ENCODE measurements at places on chromosomes 4 and X.

GRCh38 chr4:88014386-88014905 lies 7.0 kb downstream of the PKD2 start:
- no peak for DNase-seq

GRCh38 chrX:73577361-73577760 lies 14.4 kb downstream of the CHIC1 start:
- no peak for DNase-seq

DNA sequence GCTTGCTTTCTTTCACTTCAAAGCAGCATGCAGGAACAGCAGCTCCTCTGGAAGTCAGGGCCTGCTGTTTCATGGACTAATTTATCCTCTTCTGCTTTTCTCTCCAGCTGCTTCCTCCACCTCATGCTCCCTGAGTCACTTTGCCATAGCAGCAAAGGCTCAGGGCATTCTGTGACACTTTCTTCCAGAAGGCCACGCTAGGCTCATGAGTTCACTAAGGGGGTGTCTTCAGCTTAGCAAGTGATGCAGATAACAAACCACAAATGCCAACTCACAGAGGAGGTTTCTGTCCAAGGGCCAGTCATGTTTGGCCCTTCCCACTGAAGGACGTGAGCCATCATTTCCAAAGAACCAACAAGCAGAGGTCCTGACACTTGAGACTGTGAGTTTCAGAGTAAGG lies 200.2 kb downstream of the ADGRA3 start:
- DNase-seq: no peak

- no peak for DNase-seq
These were observed 929 bp downstream of the MAB21L2 start for GRCh38 chr4:150582873-150583286.

- DNase-seq: no peak
These were observed 191.1 kb upstream of the TTC29 start for GRCh38 chr4:147136751-147137150.

DNA sequence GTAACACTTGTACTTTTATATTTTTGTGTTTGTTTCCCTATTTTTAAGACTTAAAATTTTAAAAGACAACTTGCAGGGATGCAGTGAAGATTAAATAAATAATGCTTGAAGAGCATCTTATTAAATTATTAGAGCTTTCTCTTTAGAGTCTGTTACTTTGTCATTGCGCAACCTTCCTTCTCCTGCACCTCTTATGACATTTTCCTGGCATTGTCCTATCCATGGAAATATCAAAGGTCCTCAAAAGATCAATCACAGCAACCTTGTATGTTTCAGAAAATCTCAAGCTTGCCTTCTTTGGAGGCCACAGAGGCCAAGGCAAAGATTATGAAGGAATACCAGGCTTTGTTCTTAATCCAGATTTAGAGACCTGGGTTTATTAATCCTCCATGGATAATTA lies 116.3 kb downstream of the GRXCR1 start:
- no peak for DNase-seq

DNA sequence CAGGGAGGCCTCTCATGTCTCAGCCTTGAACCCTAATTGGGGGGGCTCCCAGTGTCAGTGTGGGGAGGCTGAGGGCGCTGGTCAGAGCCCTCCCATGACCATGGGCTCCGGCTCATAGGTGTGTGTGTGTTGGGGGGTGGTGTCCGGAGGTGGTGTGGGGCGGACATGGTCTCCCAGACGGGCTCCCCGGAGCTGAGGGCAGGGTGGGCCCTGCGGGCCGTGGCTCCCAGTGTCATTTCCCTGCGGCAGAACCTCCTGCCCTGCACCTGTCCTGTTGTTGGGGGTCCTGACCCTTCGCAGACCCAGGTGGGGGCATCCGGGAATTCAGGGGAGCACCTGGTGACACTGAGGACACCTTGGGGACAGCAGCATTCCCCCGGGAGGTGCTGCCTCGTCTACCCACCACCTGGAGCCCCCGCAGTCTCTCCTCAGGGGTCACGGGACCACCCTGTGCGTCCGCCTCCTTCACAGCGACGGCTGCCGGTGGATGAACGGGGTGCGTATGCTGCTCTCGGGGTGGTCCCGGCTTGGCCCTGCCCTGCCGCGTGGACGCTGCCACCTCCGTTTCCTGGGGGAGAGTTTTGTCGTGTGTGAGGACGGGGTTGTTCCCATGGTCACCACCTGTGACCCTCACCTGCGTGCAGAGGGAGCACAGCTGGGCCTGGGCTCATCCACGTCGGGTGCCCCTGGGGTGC lies 14.5 kb upstream of the GTPBP6 start:
- DNase-seq: no peak

GRCh38 chrX:132631579-132632232 lies 142.9 kb upstream of the MBNL3 start:
- DNase-seq: no peak

DNA sequence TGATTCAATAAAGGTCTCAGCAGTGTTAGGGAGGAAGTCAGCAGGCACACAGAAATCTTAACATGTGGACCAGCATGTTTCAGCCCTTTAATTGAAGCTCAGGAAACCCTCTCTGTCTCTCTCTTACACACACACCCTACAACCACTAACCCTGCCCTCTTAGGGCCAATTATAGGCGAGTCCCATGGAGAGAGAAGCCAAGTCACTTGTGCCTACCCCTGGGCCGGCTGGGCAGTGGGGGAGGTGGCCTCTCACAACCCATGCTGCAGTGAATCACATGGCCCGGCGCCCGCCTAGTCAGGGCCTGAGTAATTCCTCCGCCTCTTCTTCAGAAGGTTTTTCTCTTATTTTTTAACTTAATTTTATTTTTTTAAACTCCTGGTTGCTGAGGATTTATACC lies 3.7 kb downstream of the FGD1 start:
- DNase-seq: no peak

DNA sequence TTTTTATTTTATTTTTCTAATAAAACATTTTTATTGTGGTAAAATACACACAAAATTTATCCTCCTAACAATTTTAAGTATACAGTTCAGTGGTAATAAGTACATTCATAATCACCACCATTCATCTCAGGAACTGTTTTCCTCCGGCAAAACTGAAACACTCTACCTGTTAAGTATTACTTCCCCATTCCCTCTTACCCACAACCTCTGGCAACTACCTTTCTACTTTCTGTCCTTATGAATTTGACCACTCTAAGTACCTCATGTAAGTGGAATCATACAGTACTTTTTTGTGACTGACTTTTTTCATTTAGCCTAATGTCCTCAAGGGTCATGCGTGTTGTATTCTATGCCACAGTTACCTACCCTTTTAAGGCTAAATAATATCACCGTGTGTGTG lies 21.1 kb upstream of the HSFX4 start:
- no peak for DNase-seq

GRCh38 chrX:153349952-153350351 lies 16.0 kb downstream of the ZNF275 start:
- DNase-seq: no peak
